ENCODE measurements at places on chromosomes 7 and 10.
A peak's percentile ranks its signal among the peaks of the same experiment; 100 is the strongest.

- DNase-seq, result no peak
These were observed at the start of gene ZNF722 for GRCh38 chr7:63998549-63998948. Gene ZNF722 (plus strand): TSS chr7:63998849. CDS start chr7:63998962, 113 bp downstream.

GRCh38 chr10:59143544-59143943, 32.9 kb upstream of the PHYHIPL start:
- DNase-seq, result no peak

DNA sequence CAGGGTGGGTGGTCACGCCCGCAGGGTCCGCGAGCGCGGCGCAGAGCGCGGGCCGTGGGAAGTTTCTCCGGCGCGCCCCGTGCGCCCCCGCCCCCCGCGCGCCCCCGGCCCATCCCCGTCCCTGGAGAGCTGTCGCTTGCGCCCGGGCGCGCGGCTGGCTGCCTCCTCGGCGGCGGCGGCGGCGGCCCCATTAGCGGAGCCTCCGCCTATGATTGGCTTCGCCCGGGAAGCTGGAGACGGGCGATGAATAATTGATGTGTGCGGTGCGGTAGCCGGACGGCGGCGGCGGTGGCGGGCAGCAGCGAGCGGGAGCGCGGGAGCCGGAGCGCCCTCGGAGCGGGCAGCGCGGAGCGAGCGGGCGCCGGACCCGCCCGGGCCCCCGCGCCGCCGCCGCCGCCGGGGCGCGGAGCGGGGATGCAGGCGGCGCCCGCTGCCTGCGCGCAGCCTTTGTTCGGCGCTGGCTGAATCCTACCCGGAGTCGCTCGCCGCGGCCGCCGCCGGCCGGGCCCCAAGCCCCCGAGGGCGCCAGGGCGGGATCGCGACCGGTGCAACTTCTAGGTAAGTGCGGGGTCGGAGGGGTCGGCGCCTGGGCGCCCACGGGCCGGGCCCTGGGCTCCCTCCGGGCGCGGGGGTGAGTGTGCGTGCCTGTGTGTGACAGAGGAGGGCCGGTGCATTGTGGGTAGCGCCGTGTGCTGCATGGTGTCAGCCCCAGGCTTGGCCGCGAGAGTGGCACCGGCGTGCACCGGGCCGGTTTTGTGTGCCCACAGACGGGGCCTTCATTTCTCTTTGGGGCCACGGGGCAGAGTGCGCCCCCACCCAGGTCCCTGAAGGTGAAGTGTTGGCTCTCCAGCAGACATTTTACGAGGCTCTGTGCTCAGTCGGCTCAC, 103.8 kb upstream of the PPIF start:
- DNase-seq, result peak; percentile 69

DNA sequence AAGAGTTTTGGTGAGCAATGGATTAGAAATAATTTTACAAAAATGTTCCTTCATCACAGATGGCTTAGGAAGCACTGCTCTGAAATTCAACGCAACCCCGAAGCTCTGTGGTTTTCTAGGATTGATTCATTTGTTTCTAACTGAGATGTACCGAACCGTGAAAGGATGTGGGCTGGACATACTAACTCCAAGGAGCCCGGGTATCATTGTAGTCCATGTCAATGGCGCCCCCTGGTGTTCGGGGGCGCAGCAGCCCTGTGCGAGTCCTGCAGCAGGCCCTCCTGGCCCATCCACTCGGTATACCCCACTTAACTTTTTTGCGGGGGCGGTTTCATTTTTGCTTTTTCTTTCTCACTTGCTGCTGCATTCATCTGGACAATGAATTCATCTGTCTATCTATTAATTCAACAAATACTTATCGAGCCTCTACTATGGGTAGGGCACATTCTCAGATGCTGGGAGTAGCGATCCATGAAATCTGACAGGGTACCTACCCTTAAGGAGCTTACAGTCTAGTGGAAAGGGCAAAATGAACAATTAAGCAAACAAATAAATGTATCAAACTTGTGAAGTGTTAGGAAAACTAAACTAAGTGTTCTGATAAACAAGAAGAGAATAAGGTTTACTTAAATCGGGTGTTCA, 25.2 kb upstream of the ITPRID1 start:
- no peak for DNase-seq

- no peak for DNase-seq
These were observed 66.1 kb downstream of the AGK start for GRCh38 chr7:141617280-141617679.

DNA sequence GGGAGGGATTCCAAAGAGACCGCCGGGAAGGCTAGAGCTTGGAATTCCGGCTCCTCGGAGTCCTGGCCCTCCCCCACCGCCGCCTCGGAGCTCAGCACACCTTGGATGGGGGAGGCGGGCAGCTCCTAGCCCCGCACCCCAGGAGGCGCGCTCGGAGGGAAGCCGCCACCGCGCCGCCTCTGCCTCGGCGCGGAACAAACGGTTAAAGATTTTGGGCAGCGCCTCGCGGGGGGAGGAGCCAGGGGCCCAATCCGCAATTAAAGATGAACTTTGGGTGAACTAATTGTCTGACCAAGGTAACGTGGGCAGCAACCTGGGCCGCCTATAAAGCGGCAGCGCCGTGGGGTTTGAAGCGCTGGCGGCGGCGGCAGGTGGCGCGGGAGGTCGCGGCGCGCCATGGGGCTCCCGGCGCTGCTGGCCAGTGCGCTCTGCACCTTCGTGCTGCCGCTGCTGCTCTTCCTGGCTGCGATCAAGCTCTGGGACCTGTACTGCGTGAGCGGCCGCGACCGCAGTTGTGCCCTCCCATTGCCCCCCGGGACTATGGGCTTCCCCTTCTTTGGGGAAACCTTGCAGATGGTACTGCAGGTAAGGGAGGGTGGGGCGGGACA, at the start of gene CYP26A1:
CYP26A1 (plus strand) TSS at position 355 of the 608 bp plus-strand sequence; CDS start at position 397, 42 bp downstream.
- no peak for DNase-seq

DNA sequence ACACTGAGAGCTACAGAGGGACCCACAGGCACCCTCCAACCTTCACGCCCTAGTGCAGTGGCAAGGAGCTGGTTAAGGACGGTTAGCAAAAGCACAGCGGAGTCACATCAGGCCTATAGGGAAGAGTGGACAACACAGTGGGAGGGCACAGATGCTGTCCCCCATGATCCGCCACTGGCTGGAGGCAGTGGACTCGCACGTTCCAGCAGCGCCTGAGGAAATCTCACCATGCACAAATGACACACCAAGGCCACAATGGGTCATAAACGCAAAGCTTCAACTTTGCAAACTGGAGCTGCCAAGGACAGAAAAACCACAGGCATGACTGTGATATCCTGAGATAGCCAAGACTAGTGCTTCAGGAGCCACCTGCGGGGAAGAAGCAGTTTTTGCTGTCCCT, 58.8 kb downstream of the GRB10 start:
- no peak for DNase-seq

DNA sequence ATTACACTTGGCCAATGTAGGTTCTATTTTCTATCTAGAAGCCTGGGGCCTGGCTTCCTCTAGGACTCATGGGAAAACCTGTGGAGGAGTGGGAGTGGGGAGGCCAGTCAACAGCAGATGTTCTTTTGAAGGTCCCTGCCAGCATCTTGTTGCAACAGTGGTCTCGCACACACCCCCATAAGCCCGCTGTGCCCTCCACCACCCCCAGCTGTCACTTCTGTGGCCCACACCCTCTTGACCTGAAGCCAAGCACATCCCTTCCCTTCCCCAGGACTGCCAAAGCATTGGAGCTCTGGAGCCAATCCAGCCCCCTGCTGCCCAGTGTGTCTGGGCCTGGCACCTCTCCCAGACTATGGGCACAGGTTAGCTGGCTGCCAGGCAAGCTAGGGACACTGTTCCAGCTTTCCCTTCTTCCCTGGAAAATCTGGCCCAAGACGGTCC, 1.9 kb upstream of the STX1A start:
- DNase-seq, result no peak

DNA sequence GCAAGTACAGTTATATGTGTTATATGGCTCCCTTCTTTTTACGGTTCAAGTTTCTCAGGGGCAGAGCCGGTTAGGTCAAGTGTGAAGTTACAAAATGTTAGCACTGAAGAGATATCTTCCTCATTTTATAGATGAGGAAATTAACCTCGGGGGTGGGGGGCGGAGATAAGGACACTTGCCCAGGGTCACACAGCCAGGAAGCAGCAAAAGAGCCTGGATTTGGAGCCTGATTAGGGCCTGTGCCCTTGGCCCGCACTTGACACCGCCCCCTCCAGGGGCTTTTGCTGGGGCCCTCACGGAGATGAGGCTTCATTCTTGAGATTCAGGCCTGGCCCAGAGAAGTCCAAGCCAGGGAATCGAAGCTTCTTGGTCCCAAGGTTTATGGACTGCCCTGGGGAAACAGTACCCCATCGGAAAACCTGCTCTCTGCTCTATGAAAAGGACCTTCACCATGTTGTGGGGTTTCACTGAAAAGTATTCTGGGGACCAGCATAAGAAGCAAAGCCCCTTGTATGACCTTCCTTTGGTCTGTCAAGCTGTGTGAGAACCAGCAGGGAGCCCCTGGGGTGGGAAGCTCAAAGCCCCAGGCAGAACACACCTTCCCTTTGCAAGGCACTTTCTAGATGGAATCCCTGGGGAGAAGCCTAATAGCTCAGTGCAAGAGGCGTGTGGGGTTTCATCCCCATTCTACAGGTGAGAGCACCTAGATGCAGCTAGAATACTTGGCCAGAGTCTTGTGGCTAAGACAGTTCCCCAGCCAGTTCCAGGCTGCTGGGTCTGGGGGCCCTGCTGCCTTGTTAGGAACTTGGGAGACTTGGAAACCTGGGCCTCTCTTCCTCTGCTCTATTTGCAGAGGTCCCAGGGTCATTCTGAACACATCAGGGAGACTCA, 21.9 kb downstream of the UNC5B start:
- no peak for DNase-seq

DNA sequence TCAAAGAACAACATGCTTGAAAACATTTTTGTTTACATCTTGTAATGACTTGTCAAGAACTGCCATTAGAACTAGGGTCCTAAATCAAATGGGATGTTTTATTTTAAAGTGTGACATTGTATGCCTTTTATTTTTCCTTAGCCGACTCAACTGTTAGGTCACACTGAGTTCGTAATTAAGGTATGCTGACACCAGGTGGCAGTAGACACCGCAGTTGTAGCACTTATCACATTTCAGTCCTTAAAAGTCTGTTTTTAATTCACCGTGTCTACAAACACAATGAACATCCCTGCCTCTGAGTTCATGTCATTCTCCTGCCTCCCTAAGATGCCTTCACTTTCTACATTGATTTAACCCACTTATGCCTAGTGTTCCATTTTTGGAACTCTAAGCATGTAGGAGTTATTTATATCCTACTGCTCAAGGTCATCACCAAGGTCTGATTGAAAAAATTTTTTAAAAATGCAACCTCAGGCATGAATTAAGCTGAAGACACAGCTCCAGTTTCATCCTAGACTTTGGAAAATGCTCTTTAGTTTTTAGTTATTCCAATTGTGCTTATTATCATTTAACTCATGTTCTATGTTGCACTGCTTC, 186.1 kb downstream of the BMPER start:
- no peak for DNase-seq

- no peak for DNase-seq
These were observed 44.0 kb downstream of the CREB3L2 start for GRCh38 chr7:137957887-137958286.

DNA sequence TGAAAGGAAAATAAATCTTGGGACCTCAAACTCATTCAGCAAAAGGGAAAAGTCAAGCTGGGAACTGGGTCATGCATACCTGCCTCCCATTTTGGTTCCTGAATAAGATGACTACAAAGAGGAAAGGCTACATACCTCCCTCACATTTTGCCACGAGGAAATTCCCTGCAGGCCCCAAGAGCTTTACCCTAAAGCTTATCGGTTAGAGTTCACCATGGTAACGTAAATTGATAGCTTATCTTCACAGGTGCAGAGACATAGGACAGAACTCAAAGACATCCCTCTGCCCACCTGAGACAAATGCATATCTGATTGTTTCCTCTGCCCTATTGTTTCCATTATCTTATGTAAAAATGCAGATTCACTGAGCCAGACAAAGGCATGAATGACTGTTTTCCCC, 31.5 kb upstream of the GRB10 start:
- no peak for DNase-seq

- DNase-seq, result no peak
These were observed 97.9 kb downstream of the TSPAN12 start for GRCh38 chr7:120760050-120760449.

DNA sequence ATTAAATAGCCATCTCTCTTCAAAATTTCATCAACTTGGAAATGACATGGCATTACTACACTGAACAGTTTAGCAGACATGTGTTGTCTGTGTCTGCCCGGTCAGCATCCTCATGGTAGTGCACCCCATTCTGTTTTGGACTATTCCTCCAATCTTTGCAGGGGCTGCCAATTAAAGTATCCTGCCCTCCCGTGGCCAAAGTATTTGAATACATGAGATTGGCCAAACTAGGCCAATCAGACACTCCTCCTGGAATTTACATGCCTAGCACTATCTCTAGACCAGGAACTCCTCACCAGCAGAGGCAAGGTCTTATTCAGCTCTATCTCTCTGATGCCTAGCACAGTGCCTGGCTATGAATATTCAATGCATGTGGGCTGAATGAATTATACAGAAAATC, 4.4 kb downstream of the SHTN1 start:
- DNase-seq, result no peak

GRCh38 chr7:49773936-49774458, 559 bp downstream of the VWC2 start:
- DNase-seq, result no peak

DNA sequence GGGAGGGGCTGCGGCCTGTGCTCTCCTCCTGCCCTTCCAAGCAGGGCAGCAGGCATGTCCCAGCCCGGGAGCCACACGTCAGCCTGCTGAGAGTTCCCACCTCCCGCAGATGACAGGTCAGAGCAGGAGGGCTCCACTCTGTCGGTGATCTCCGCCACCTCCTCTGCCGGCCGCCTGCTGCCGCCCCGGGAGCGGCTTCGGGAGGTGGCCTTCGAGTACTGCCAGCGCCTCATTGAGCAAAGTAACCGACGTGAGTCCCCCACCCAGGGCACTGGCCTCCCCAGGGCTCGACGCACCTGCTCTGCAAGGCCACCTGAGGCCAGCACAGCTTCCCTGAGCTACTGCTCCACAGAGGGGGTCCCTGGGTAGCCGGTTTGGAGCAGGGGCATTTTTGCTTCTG, 9.4 kb downstream of the AP5Z1 start:
- no peak for DNase-seq

DNA sequence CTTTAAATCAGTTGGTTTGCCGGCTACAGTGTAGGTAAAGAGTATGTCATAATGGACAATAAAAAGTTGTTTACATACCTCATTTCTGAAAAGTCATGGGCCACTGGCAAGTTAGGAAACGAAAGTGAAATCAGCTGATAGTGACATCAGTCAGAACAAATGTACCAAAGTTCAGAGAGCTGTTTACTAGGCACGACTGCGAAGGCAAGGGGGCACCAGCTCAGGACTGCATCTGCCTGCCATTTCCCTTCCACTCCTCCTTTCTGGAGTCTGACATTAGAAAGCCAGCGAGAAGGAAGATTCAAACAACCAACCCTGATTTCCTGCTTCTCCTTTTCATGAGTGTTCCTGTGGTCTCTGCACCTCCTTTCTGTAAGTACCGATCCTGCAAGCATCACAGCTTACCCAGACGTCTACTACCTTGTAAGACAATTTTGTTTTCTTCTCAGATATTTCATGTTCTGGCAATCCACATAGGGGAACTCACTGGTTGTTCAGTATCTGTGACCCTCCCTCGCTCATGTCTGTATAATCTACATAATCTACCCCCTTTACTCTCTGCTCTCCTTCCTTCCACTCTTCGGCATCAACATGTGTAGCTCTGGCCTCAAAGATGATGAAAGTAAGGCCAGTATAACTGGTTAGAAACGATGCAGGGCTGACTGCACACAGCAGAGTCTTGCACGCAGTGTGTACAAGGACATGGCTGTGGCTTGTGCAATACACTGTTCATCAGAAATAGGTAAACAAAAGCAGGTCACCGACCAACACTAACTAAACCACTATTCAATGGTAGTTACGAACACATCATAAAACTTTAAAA, at the start of gene TMEM140:
TMEM140 (plus strand) TSS at position 174 of the 823 bp plus-strand sequence. CDS start 16,370 bp downstream, outside the sequence.
- peak; percentile 81 for DNase-seq

- DNase-seq, result no peak
These were observed 28.6 kb upstream of the INSIG1 start for GRCh38 chr7:155268921-155269650.
